Cardiac ventricle fibroblast (primary cell): ENCODE measurements at places on chromosomes 4 and X. TPM values are rescaled to one million over a fixed set of nuclear protein-coding genes. Genes with fewer than 3 reads are reported as not detected.

RBM47 gene
- total RNA-seq = 1.2 and 1.6 TPM in 2 replicates

MXRA5 gene
- 2.6 TPM in 2 replicates for total RNA-seq

UGT2B17 gene
- not detected in 2 replicates for total RNA-seq

MAGED4 gene
- 46.9 and 52.6 TPM in 2 replicates for total RNA-seq

G6PD gene
- 298 and 337 TPM in 2 replicates for total RNA-seq

GJB1 gene
- total RNA-seq = not detected in 2 replicates
